Stimulated activated CD4-positive, alpha-beta T cell treated with anti-CD3 and anti-CD28 coated beads, Interleukin-4, amount 100 ng/mL, for 24 hours (primary cell): ENCODE measurements at places on chromosomes 12 and 14.

- DNase-seq = no peak
Observed at GRCh38 chr14:69043596-69044260, 64.6 kb upstream of the ACTN1 start.

- peak; percentile 55 for DNase-seq
Observed at GRCh38 chr12:49622501-49623141, 740 bp upstream of the PRPF40B start.

DNA sequence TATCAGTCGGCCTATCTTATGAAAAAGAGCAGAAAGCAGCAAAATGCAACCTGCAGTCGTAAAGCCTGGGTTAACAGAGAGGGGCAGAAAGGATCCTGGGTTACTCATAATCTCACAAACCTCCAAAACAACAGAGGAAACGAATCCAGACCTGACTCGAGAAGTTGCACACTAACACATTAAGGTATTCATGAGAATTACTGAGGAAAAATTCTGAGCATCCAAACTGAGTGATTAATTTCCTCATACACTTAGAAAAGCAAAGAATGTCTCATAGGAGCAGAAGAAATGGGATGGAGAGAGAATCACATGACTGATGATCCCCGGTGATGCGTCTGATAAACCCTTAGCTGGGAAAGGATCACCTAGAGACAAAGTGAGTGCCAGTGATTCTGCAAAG, 272.5 kb downstream of the TMEM132D start:
- no peak for DNase-seq

GRCh38 chr12:108768591-108769500, 37.5 kb upstream of the CORO1C start:
- DNase-seq = peak; percentile 7

DNA sequence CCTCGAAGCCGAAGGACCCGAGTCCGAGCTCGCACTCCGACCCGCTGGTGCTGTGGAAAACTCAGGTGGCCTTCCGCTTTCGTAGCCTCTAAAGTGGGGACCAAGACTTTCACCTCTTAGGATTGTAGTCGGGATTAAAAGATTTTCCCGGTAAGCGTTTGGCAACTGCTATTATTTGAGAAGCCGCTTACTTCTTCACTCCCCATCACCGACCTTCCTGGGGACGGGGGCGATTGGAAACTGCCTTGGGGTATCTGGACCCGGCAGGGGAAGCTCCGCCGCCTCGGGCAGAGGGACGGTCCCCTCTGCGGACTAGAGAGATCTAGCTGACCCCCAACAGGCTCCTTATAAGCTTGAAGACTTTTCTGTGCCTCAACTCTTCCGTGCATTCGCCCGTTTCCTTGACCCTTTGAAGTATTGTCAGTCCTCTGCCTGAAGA, 659 bp downstream of the TRAFD1 start:
- DNase-seq = no peak

DNA sequence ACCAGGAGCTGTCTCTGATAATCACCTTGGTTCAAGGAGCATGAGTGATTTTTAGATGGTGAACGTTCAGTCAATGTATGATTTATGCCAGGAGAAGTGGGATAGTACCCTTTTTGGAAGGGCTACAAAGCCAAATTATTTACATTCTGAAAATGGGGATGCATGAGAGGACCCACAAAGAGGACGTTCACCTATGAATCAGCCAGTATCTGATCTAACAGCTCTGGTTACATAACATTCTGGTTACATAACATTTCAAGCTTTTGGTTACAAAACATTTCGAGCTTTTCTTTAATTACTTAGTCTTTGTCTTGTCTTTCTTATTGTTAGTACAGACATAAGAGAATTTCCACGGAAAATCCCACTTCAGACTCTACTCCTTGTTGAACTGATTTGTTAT, 68.8 kb downstream of the SLCO1A2 start:
- DNase-seq = no peak

GRCh38 chr14:104478656-104479055, 100.9 kb upstream of the C14orf180 start:
- no peak for DNase-seq

DNA sequence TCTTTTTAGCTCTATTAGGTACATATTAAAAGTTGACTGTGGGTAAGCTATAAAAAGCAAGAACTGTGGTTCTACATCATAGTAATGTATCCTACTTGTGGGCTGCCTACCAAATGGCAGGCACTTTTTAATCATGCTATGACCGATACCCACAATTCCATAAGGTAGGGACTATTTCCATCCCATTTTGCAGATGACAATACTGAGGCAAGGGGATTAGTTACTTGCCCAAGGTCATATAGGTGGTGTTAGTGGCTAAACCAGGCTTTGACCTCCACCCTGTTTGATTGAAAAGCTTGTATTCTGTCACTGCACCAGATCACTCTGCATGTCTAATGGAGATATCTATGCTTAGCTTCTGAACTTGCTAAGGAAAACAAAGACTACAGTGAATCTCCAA, 151.9 kb downstream of the SSPN start:
- DNase-seq = no peak

DNA sequence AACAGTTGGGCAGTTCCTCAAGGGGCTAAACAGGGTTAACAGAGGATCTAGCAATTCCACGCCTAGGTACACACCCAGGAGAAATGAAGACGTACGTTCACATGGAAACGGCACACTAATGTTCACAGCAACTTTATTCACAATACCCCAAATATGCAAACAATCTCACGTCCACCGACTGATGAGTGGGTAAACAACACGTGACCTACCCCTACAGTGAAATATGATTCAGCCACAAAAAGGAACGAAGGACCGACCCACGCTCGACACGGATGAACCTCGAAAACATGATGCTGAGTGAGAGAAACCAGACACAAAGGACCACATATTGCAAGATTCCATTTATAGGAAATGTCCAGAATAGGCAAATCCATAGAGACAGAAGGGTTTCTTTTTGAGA, 112.7 kb downstream of the NCOR2 start:
- DNase-seq = no peak

GRCh38 chr12:40202095-40203059, 22.4 kb upstream of the LRRK2 start:
- no peak for DNase-seq

- no peak for DNase-seq
Observed at GRCh38 chr14:97594306-97594705, 797.1 kb downstream of the VRK1 start.

- DNase-seq = no peak
Observed at GRCh38 chr12:121365416-121366062, 13.3 kb upstream of the ANAPC5 start.

- no peak for DNase-seq
Observed at GRCh38 chr12:40240779-40241178, 16.0 kb downstream of the LRRK2 start.

DNA sequence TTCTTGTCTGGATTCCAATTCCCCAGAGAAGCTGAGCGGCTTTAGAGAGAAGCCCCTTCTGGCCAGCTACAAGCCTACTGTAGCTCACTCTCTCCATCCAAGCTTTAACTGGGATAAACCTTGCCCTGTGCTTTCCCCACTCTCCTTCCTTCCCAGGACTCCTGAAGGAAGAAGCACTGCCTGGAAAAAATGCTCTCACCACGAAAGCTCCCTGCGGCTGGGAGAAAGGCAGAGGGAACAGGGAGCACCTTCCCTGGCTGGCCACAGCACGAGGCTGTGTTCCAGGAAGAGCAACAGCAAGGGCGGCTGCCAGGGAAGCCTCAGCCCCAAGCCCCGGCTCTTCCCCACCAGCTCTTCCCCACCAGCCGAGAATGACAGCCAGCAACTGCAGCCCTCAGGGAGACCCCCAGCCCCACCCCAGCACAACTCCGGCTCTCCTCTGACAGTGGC, 40.8 kb upstream of the PNMA1 start:
- DNase-seq = no peak

DNA sequence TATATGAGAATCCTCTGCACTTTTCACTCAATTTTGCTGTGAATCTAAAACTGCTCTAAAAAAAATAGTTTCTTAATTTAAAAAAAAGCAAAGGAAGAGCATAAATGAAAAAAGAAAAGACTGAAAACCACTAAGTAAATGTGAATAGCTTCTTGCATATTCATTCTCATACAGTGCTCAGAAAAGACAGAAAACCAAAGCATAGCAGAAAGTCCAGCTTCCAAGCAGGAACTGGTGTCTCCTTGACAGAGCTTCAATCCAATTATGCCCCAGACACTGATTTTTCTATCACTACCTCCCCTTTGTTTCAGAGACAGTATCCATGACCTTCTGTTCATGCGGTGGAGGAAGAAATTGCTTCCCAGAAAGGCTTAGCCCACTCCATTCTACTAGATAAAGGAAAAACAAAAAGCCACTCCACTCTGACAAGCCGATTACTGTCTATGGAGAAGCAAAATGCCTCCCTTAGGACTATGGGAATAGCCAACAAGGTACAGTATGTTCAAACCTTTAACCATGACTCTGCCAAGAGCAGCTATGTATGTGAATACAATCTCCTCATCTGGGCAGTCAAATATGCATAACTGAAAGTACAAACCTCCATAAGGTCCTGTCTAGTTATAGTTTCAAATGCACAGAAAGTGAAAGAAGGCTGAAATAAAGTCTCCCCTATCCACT, 40.6 kb downstream of the ATF7 start:
- DNase-seq = no peak

- DNase-seq = no peak
Observed at GRCh38 chr12:47988073-47989022, 15.9 kb downstream of the COL2A1 start.

DNA sequence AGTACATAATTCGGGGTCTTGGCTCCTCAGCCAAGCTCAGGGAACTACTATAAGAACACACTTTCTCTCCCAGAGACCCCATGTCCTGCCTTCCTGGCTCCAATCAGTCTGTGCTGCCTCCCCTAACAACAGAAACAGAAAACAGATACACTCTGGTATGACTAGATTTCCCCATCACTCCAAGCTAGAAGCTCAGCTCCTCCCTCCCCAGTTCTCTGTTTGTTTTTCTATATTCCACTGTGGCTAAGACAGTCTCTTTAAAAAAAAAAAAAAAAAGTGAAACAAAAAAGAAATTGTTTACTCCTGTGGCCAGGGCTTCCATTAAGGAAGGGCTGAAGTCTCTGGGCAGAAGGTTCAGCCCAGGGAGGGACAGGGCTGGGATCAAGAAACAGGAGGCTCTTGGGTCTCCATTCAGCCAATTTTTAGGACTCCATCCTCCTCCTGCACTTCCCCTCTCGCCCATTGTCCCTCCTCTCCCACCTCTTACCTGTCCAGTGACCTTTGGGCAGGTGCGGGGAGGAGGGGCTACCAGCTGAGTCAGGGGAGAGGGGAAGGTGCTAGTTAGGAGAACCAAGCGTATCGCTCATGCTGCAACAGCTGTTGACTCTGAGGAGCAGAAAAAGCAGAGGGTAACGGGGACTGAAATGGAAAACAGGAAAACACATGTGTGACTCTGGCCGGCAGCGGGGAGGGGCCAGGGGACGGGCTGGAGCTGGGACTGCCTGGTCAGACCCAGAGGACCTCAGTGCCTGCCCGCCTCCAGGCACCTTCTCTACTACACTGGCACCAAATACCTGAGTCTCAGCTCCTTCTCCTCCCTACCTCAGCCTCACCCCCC, 4.1 kb upstream of the SLC7A7 start:
- no peak for DNase-seq

DNA sequence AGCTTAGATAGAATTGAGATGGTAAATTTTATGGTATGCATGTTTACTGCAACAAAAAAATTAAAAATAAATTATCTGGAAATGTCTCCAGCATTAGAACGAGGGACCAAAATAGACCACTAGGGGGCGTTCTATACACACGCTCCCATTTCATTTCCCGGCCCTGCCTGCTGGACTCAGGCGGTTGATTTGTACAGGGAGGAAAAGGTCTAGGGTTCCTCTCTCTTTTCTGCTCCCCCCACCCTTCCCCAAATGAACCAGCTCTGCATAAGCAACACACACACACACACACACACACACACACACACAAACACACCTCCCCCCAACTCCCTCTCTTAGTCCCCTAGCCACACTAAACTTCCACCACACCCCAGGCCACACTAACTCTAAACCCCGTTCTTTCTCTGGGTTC, 7.8 kb upstream of the DTX1 start:
- peak; percentile 76 for DNase-seq

- no peak for DNase-seq
Observed at GRCh38 chr12:54262403-54262925, 17.5 kb downstream of the CBX5 start.

- no peak for DNase-seq
Observed at GRCh38 chr12:90690120-90690519, 264.9 kb downstream of the CCER1 start.

- DNase-seq = no peak
Observed at GRCh38 chr12:79375050-79375449, 315.7 kb downstream of the PAWR start.

DNA sequence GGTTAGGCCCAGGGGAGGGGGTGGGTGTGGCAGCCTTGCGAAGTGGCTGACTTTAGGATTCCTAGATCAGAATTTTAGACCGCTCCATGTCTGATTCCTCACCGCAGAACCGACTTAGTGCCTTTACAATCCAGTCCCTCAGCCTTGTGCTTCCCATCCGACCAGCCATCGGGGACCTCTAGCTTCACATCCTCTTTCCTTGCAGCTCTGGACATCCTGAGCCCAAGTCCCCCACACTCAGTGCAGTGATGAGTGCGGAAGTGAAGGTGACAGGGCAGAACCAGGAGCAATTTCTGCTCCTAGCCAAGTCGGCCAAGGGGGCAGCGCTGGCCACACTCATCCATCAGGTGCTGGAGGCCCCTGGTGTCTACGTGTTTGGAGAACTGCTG, 557 bp downstream of the COPS7A start:
- DNase-seq = peak; percentile 25

DNA sequence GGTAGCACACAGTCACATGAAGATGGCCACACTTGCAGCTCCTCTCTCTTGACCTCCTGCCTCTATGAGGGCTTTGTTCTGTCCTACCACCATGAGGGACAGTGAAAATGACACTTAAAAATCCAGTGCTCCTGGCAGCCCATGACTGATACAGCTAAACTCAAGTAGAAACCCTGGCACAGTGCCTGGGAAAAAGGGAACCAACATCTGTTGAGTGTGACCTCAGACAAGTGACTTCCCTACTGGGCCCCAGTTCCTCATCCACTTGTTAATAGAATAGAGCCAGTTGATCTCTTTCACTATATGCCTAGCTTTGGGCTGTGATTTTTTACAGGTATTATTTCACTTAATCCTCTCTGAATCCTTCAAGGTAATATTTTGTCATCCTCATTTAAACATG, 4.8 kb downstream of the GUCY2C start:
- DNase-seq = no peak

GRCh38 chr14:24818058-24818822, 184.2 kb upstream of the GZMB start:
- DNase-seq = no peak

DNA sequence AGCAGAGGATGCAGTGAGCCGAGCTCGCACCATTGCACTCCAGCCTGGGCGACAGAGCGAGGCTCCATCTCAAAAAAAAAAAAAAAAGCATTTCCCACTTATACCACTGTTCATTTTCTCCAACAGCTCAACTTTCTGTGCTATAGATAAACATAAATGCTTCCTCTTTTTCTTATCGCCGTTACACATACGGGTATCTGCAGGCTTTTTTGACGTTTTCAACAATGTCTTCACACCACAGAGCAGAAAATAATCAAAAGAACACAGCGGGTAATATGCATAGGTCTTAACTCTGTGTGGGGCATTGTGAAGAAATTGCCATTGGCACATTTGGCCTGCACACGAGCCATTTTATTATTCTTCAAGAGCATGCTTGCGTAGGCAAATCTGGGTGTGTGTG, 86.4 kb downstream of the CAPZA3 start:
- no peak for DNase-seq

GRCh38 chr12:106150555-106150954, 11.8 kb upstream of the NUAK1 start:
- DNase-seq = no peak
